ENCODE measurements at places on chromosomes 12 and 14.

DNA sequence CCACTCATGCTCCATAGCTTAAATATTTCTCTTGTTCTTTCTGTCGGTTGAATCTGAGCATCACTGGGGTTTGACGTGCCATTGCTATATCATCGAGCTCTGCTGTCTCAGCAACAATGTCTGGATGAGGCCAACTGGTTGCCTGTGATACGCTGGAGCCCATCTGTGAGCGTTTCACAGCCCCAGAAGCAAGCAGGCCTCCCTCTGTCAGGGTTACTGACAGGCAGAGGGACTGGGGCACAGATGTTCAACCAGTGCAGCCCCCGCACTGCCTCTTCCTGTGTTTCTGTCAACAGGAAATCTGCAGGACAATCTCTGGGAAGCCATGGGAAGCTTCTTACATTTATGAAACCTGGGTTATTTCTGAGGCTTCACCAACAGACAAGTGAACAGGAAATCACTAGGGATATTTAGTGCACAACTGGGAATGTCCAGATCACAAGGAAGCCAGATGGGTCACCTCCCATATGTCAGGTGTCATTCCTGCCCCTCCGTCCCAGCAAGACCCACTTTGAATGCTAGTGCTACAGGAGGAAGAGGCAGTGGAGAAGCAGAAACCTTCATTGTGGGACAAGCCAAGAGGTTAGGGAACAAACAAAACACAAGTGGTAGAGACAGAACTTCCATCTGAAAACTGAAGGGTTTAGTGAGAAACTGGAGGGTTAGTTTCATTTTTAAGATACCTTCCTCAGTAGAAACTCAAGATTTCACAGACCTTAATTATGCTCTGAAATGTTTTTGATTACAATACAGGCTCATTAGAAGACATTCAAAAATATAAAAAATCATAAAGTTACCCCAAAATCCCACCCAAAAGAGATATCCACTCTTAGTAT lies 24.1 kb downstream of the DMAC2L start:
- no peak for DNase-seq

GRCh38 chr14:61973981-61974380 lies 211.8 kb downstream of the SNAPC1 start:
- no peak for DNase-seq

DNA sequence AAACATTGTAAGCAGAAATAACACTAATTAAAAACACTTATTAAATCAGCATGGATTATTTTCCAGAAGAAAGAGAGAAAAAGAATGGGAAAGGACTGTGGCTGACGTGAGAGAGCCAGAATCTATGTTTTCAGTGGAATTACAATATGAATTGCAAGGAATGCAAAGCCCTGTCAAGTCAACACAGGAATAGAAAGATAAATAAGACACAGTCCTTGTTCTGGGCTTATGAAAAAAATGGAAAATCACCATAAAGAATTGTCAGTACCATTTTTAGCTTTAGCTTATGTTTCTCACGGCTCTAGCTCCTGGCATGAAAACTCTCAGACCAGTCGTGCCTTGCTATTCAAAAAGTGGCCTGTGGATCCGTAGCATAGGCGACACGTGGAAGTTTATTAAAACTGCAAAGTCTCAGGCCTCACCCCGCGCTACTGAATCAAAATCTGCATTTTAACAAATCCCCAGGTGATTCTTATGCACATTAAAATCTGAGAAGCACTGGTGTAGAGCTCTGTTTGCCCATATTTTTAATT lies 549.1 kb downstream of the RPS29 start:
- no peak for DNase-seq

DNA sequence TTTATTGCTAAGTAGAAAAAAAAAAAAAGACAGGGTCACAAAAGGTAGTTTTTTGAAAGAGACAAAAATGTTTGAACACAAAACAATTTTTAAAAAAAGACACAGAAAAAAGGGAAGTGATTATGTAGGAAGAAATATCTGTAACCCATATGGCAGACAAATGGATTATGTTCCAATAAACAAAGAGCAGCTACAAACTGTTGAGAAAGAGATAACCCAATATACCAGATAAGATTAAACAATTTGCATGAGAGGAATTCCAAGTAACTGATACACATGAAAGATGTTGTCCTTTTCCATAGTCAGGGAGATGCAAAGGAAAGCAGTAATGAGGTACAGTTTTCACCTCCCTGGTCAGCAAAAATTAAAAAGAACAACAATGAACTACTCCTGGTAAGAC lies 44.9 kb downstream of the PTPRR start:
- no peak for DNase-seq

DNA sequence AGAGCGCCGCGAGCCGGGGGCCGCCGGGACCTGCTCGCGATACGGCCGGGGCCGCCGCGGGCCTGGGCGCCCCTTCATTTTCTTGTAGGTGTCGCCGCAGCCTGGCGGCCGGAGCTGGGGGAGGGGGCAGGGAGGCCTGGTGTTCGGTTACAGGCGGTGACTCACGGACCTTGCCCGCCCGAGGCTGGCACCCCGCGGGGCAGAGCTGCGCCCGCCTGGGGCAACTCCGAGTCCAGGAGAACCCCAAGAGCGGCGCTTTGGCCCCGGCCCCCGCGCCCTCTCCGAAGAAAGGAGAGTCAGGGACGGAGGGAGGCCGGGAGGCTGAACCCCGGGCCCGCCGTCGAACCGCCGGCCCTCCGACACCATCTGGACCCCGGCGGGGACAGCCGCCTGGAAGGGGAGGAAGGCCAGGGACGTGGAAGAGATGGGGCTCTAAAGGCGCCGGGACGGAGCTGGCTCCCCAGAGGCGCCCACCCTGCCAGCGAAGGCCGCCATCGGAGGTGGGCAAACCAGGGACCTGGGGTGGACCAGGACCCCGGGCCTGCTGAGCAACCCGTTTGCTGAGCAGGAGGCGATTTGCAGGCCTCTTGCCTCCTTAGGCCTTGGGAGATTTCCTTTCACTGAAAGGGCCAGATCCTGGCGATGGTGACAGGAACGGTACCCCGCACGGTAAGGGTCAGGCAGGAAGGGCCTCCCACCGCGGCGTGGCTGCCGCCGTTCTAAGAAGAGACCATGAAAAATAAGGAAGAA lies 843 bp upstream of the NUAK1 start:
- DNase-seq: no peak

- no peak for DNase-seq
Measured at GRCh38 chr14:37625597-37626595, 30.5 kb downstream of the TTC6 start.

DNA sequence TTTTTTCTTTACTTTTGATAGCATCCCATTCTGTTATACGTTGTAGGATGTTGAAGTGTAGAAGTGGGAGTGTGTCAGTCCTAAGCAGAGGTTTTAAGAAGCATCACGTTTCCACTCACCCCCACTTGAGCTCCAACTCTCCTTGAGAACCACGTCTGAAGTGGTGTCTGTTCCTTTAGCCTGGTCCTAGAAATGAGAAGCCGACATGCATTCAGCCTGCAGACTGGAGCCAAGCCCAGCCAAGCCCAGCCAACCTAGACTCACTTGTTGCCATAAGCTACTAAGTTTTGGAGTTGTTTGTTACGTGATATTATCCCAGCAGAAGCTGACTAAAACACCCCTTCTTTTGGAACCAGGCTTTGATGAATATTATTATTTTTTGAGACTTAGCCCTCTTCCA lies 4.4 kb upstream of the ELK3 start:
- DNase-seq: no peak

DNA sequence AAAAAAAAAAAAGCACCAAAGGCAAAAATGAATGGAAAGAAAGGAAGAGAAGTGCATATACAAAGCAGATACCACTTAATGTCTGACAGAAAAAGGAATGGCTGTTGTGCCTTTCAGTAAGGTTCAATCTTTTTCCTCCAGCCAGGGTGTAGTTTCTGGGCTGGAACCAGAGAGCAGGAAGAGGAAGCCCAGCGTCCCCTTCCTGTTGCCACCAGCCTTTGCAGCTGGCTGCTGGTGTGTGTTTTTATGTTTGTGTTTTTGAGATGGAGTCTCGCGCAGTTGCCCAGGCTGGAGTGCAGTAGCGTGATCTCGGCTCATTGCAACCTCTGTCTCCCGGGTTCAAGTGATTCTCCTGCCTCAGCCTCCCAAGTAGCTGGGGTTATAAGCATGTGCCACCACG lies 64.6 kb upstream of the LTA4H start:
- no peak for DNase-seq

- no peak for DNase-seq
Measured at GRCh38 chr12:124459852-124460645, 107.4 kb downstream of the NCOR2 start.

DNA sequence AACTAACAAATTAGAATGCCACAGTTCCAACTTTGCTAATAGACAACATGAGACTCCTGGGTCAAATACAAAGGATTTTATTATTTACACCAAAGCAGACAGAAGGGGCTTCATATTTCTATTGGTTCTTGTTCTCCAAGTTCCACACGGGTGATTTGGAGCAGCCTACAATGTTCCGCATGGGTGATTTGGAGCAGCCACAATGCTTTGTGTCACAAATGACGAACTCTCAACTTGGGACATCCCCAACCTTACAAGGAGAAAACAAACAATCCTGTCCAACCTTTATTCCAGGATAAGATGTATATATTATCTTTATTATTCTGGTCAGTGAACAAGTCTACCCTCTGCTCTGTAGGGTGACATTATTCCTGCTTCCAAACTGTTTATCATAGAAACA lies 694.3 kb upstream of the MGAT4C start:
- DNase-seq: no peak

- no peak for DNase-seq
Measured at GRCh38 chr12:22355011-22355580, 20.6 kb upstream of the ST8SIA1 start.

DNA sequence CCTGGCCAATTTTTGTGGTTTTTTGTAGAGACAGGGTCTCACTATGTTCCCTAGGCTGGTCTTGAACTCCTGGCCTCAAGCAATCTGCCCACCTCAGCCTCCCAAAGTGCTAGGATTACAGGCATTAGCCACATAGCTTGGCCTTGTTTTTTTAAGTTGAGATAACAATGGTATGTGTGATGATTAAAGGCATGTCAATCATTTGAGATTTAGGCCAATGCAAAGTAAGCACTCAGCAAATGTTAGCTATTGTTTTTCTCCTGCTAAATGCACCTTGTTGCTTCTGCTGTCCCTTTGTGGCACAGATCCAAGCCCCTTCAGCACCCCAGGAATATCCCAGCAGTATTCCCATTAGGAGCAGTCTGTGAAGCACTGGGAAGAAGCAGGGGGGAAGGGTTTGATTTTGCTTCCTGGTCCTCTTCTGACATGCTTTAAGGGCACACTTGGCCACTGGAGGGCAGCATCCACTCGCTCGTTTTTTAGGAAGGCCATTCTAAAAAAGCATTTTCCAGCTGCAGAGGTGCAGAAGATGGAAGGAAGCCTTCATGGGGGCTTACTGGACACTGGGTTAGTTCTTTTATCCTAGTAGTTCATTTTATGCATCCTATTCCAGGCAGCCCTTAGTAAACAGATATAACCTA lies 70.2 kb upstream of the ZFP36L1 start:
- DNase-seq: peak; percentile 19

GRCh38 chr14:91088585-91089235 lies 25.2 kb upstream of the DGLUCY start:
- DNase-seq: no peak

DNA sequence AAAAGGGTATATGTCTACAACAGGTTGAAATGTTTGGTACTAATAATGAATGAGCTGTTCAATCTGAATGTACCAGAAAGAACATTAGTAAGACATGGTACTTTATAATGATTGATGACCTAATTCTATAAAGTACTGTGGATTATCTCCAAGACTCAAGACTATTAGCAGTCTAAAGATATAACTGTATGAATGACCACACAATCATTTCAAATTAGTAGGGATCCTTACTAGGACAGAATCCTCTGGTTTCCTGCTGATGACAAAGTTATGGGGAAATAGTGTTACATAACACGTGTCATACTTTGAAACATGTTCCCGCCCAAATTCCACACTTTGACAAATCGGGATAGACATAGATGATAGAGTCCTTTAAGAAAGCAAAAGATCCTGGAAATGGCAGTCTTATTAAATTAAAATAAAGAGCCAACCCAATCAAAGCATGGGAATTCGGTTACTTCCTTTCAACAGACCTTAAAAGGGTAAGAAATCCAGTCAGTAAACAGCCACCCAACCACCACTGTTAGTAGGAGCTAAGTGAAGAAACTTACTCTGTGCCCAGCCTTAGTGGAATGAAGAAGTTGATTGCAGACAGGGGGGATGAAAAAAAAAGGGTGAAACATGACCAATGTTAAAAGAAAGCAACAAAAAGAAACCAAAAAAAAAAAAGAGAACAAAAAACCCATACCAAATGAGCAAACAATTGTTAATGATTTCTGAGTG lies 2.8 kb downstream of the VPS29 start:
- DNase-seq: no peak

- DNase-seq: no peak
Measured at GRCh38 chr12:81077329-81077685, 572 bp upstream of the ACSS3 start.

DNA sequence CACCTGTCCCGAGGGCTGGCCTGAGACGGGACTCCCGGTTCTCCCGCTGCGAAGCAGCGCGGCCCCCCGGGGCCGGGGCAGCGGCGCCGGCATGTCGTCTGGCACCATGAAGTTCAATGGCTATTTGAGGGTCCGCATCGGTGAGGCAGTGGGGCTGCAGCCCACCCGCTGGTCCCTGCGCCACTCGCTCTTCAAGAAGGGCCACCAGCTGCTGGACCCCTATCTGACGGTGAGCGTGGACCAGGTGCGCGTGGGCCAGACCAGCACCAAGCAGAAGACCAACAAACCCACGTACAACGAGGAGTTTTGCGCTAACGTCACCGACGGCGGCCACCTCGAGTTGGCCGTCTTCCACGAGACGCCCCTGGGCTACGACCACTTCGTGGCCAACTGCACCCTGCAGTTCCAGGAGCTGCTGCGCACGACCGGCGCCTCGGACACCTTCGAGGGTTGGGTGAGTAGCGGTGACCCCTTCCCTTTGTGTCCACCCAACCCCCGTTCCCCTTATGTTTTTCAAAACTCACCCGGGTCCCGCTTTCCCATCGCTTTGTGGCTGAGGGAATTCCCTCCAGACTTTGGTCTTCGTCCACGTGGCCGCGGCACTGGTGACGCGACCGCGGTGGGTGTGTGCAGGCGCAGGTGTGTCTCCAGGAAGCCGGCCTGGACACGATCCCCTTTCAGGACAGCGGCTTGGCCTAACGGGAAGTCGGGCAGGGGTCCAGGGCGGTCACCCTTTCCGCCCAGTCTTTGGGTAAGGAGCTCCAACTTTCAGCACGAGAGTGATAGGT lies 826 bp downstream of the PRKCH start:
- no peak for DNase-seq

GRCh38 chr14:99327458-99328250 lies 55.7 kb upstream of the BCL11B start:
- no peak for DNase-seq

DNA sequence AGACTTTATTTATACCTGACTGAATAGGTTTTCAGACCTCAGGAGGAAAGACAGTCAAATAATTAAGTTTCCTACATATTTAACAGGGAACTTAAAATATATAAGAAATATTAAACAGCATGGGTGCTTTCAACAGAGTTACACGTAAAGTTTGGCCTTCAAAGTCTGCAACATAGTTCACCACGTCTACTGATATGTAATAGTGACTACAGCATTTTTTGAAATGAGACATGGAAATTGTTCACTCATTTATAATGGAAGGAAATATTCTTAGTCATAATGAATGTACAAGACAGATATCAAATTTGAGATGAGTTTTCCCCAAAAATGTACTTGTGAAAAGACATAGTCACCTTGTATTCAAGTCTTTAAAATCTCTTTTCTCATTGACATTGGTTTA lies 56.7 kb upstream of the KCNMB4 start:
- no peak for DNase-seq

- DNase-seq: no peak
Measured at GRCh38 chr12:47930634-47931033, 25.8 kb upstream of the VDR start.

Measured in T-helper 22 cell (primary cell).